ENCODE measurements at places on chromosomes 6 and 20.

DNA sequence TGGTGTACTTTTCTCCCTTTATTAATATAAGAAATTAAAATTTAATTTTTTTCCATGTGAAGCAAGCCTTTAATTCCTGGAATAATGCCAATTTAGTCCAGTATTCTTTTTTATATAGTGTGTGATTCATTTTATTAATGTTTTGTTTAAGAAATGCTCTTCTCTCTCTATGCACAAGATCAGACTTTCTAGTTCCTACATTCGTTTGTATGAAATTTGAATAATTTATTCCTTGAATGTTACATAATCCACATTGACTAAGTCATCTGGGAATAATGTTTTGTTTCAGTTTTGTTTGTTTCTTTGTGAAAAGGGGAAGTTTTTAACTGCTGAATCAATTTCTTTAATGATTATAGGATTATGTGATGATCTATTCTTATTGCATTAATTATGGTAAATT, 181.4 kb upstream of the ID4 start:
- no peak for DNase-seq

DNA sequence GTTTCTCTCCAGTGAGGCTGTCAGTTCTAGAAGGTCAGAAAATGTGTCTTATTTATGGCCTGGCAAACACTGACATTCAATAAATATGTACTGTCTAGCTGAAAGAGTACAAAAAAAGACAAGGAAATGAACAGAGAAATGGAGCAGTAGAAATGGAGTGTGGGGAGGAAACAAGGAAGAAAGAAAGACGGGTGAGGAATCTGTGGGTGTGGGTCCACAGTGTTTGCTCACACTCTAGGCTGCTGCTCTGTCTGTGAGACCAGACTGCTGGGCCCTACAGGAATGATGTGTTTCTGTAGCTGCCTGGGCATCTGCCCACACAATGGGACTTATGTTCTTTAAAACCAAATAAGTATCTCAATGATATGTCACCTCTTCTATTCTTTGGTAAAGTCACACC, 114.2 kb downstream of the MOXD1 start:
- DNase-seq = no peak

- DNase-seq = no peak
Measured at GRCh38 chr6:13859871-13860555, 45.7 kb upstream of the MCUR1 start.

DNA sequence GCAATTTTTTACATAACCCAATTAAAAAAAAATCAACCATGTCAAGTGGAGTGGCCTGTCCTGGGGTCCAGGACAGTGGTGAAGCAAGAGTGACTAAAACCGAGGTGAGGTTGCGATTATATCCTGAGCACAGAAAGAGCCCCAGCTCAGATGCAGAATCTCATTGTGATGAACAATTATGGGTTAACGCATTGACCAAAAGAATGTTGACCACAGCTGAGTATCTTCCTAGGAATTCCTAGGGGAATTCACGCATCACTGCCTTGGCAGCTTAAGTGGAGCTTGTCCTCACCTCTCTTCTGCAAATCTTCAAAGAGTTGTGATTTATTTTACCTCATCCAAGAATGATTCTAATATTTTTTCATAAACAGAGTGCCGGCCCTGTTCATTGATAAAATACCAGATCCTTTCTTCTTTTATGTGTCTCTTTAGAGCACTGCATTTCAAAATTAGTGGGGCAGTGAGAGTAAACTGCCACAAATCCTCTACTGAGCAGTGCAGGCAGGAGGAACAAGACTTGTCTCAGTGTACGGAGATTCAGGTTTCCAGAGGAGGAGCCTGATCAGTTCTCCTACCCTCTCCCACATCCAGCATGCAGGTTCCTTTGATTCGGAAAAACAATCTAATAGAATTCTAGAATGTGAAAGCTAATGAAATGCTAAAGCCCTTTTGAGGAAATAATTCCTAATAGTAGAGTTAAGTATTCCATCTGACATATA, 60.1 kb upstream of the ZNF184 start:
- no peak for DNase-seq

GRCh38 chr20:59850018-59850641, 83.3 kb downstream of the SYCP2 start:
- no peak for DNase-seq

GRCh38 chr20:922781-923180, 6.6 kb upstream of the ANGPT4 start:
- no peak for DNase-seq

- no peak for DNase-seq
Measured at GRCh38 chr6:127514179-127514772, 4.9 kb downstream of the MTCL3 start.

DNA sequence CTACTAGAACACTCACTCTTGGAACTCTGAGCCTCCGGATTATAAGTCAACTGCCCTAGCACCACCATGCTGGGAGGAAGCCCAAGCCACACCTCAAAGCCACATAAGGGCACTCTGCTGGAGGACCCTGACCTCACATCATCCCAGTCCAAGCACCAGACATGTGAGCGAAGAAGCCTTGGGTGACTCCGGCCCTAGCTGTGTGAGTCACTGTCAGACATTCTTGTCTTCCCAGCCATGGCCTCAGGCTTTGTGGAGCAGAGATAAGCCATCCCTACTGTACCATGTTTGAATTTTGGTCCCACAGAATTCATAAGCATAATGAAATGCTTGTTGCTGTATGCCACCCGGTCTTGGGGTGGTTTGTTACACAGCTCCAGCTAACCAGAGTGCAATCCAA, 247.7 kb downstream of the SOD2 start:
- DNase-seq = no peak

GRCh38 chr20:45945678-45946148, 11.2 kb downstream of the PCIF1 start:
- no peak for DNase-seq

DNA sequence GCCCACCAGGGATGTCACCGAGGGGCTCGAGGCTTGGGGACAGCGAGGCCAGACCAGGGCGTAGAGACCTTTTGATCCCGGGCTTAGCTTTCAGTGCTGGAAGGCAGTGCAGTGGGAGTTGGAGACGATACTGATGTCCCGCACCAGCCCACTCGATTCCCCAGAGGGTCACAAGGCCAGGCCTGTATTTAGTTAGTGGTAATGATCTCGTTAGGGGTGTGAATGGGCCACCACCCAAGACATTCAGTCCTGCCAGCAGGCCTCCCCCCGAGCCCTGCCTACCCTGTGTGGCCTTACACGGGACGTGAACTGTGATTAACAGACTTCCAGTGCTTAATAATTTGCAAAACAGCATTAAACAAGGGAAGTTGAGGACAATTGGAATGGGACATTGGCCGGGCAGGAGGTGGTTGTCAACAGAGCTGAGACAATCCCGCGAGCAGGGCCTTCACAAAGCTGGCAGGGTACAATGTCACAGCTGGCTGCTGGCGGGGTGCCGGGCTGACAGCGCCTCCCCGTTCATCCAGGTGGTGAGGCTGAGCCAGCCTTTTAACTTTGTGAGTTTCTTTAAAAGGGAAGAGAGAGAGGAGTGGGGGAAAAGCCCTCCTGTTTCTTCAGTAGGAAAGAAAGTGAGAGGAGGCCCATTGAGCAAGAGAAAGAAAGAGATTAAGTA, 175.3 kb upstream of the RALGAPA2 start:
- no peak for DNase-seq

GRCh38 chr6:44735630-44735963, 348.1 kb downstream of the CDC5L start:
- DNase-seq = no peak

DNA sequence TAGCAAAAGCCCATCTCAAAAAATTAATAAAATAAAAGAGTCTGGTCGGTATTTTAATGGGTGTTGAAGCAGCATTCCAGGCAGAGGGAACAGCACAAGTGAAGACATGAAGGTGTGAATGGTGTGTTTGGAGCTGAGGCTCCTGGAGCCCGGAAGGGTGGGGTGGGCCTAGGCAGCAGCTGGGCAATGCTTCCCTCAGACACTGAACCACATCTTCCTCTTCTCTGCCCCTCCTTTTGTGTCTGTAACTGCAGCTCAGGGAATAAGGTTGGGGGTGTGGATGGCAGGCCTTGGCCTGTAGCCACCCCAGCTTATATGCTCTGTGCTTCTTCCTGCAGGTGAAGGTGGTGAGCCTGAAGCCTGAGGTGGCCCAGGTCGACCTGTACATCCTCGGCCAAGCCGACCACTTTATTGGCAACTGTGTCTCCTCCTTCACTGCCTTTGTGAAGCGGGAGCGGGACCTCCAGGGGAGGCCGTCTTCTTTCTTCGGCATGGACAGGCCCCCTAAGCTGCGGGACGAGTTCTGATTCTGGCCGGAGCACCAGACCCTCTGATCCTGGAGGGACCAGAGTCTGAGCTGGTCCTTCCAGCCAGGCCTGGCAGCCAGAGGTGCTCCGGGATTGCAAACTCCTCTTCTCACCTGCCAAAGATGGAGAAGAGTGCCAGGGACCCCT, 26.6 kb downstream of the POFUT1 start:
- DNase-seq = no peak

- no peak for DNase-seq
Measured at GRCh38 chr6:28585335-28585734, 59.7 kb downstream of the GPX5 start.

GRCh38 chr6:133431031-133431430, 189.9 kb downstream of the EYA4 start:
- no peak for DNase-seq

GRCh38 chr6:39902786-39903465, 31.3 kb downstream of the MOCS1 start:
- no peak for DNase-seq

DNA sequence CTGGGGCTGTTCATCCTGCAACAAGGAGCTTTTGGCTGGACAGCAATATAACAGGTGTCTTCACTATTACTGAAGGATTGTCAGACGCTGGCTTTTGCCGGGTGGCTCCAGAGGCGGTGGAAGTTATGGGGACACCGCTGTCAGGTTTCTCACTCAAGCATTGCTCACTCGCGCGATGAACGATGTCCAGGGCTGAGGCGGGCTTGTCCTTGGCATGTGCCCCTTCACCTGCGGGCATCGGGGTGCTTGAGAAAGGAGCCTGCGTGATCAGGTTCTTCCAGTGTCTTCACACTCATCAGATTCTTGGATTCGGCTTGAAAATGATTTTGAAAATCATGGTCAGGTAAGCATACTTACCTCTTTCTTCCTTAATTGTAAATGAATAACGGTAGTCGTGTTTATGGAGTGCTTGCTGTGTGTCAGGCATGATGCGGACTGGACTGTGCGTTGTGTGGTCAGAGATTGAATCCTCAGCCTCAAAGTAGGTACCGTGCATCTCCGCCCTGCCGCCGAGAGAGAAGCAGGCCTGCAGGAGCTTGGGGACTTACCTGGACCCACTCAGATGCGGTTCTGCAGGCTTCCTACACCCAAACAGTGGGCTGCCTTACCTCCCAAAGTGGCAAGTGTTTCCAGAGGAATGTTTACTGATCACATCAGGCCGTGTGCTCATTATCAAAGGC, 18.3 kb upstream of the PYGB start:
- DNase-seq = no peak

- DNase-seq = no peak
Measured at GRCh38 chr20:17228624-17229061, 1.8 kb downstream of the PCSK2 start.

Measured in effector memory CD8-positive, alpha-beta T cell (primary cell).